ENCODE measurements at places on chromosomes 7 and 10.

DNA sequence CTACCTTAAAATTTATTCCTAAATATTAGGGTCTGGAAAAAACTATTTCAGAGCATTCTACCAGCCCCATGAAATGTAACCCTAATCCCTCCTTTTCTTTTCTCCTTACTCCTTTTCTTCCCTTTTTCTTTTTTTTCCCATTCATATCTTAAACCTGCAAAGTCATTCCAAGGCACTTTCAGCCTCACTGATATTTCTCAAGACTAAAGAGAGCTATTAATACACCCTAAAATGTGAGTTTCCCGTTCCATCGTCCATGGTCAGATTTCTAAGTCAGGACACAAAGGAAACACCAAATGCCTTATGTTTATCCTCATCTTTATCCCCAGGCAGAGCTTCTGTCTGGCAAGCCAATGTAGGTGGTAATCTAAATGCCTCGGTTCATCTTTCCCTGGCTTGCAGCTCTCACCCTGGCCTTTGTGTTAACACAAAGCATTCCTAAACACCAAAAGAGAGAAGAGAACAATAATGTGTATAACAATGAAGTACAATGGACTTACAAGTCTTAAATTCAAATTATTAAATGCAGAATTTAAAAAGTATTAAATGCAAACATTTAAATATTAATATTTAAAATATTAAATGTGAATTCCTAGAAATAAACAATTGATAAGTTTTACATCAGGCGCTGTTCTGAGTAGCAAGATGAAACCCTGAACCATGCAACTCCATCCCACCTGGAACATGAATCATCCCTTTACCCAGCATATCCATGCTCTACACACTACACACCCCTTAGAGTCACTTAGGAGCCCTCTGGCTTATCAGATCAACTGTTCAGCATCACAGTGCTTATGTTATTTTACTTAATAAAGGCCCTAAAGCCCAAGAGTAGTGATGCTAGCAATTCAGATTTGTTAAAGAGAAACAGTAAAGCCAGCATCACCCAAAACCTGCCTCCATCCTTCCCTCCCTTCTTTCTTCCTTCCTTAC, 26.8 kb downstream of the MICU1 start:
- no peak for DNase-seq

DNA sequence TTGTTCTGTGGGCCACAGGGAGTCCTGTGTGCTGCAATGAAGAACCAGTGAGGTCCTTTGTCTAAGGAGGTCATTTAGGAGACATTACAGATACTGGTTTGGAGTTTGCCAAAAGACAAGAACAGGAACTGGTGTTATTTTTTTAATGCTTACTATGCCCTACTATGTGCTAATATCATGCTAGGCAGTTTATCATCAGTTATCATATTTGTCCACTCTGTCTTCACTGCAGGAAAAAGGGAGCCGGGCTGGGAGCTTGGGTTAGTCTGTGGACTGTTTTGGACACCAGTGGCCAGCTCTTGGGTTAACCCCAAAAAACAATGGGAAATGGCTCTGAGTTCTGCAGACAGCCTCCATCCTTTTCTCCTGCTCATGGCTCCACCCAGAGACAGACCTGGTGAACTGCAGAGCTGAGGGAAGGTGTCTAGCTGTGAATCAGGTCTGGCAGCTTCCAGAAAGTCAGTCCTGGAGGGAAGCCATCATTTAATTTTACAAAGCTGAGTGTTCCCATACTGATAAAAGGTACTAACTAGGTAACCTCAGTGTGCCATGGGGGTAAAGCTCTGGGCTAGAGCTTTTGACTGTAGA, 101.2 kb upstream of the ZNF746 start:
- no peak for DNase-seq

DNA sequence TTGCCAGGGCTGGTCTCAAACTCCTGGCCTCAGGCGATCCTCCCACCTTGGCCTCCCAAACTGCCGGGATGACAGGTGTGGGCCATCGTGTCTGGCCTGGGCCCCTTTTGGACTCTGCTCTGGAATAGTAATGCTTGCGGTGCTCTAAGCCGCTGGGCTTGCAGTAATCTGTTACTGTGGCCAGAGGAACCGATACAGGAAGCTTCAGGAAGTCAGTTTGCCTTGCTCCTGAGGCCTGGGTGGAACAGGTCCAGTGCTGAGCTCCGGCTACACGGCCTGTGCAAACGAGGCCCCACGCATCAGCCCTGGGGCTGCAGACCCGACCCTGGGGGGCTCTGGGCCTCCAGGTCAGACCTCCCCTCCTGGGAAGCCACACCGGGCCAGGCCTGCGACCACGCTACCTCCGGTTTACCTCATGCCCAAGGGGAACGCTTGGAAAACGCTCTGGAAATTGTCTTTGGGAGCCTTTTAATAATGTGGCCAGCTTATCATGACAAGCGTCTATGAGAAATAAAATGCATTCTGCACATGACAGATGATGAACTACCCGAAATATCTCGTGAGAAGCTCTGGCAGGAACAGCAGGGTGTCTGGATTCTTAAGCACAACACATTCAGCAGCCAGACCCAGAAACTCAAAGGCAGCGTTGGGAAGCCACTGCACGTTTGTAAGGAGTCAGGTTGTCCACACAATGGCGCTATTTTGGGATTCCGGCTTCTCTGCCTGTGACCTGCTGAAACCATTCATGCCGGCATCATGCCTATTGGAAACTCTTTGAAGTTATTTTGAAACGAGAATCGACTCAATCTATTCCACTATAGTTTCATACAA, 10.1 kb upstream of the ADAP1 start:
- DNase-seq = no peak

DNA sequence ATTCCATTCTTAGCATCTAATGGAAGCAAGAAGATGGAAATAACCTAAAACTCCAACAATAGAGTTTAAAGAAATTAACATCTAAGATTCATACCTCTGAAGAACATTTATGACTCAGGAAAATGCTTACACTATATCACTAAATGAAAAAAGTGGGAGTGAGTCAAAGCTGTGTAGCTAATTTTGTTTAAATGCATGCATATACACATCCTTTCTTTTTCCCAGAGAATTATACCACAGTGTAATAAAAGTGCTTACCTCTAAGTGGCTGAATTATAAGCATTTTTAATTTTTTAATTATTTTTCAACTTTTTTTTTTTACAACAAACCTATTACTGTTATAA, 44.3 kb downstream of the CCDC71L start:
- no peak for DNase-seq

DNA sequence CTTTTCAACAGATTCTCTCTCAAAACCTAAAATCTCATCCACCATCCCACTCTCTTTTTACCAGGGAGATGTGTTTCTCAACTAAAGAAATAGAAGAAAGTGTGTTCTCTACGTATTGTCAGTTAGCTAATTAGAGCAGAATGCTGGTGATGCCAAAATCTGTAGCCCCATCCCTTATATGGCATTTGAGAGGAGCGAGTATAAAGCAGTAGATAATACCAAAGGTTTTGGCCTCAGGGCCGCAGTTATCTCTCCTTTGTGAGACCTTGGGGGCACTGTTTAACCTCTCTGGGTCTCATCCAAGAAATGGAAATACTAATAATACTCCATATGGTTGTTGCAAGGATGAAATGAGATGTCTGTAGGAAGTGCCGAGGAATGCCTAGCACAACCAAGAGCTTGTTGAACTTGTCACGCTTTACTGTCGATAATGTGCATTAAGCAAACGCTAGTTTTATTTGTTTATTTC, 456 bp upstream of the DLD start:
- DNase-seq = no peak

GRCh38 chr7:35820858-35821257, 20.0 kb downstream of the SEPTIN7 start:
- no peak for DNase-seq

- DNase-seq = no peak
These were observed 186.0 kb downstream of the MYOF start for GRCh38 chr10:93296151-93296550.

DNA sequence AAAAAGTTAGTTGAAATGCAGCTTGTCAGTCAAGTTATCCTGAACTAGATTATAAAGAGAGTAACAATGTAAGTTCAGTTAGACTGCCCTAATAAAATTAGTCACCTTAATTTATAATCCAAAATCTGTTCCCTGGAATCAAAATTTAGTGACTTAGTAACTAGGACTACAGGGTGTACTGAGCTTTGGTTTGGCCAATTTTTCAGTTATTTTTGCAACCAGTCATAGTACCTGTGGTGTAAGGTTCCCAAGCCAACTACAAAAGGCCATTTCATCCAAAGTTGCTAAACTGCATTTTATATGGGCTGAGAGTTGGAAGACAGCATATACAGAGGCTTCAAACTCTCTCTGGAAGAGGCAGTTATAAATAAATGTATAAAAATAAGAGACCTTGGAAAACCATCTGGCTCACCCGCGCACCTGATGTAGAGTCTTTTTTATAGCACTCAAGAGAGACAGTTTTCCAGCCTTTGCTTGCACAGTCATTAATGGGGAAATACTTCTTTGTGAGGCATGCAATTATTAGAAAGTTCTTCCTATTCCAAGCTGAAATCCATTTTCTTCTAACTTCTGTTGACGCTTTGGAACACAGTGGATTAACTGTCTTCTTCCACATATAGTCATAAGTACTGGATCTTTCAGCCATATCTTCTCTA, 59.2 kb downstream of the PUS7 start:
- DNase-seq = no peak

GRCh38 chr7:54719974-54720373, 39.0 kb downstream of the SEC61G start:
- DNase-seq = no peak

- DNase-seq = no peak
These were observed 15.4 kb downstream of the TECTB start for GRCh38 chr10:112298581-112298980.

GRCh38 chr10:129605266-129605985, 138.4 kb downstream of the MGMT start:
- no peak for DNase-seq

DNA sequence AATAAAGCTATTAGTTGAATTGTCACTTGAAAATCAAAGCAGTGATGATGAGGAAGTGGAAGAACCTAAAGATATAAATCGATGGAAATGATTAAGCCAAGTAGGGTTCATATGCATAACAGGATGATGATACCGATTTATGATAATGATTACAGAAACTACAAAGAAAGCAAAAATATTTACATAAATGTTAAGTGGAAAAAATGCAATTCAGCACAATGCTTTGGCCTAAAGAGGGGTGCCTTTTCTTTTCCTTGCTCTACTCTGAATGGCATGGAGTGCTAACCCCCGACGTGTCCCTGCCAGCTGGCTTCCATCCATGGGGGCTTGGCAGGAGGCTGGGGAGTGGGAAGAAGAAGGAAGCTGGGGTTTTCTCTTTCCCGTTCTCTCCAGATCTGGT, 240.3 kb downstream of the GATA3 start:
- DNase-seq = no peak

- no peak for DNase-seq
These were observed 5.2 kb upstream of the ZAN start for GRCh38 chr7:100728196-100728595.

- no peak for DNase-seq
These were observed 31.1 kb downstream of the ENKUR start for GRCh38 chr10:24984906-24985305.

DNA sequence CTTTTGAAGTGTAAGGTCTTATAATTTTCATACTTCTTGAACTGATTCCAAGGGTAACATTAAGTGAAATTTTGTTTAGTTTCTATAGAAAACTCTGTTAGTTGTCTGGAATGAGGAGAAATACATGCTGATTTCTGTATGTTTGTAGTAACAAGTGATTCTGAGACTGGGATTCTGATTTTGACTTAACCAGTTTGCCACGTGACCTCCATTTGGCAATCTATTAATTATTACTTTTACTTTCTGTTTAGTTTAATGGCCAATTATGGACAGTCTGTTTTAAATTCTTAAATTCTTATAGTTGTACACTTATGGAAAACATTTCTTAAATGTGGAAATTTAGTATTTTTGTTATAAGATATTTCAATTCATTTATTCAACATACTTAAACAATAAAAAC, 163.1 kb downstream of the ADK start:
- no peak for DNase-seq

DNA sequence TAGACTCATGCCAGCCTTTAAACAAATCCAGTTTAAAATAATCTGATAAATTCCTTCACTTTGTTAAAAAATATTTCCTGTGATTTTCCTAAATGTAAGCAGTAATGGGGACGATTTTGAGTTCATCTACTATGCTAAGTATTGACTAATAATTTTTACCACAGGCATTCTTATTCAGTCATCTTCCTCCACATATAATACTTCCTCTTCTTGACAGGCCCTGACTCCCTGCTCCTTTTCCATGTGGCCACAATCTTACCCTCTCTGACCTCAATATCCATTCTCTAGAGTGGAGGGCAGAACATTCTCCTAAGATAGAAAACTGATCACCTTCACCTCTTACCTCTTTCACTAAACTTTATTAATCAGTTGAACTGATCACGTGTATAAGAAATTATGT, 7.8 kb downstream of the DNAJC2 start:
- DNase-seq = no peak

GRCh38 chr7:135690566-135690965, 28.3 kb downstream of the STMP1 start:
- no peak for DNase-seq

DNA sequence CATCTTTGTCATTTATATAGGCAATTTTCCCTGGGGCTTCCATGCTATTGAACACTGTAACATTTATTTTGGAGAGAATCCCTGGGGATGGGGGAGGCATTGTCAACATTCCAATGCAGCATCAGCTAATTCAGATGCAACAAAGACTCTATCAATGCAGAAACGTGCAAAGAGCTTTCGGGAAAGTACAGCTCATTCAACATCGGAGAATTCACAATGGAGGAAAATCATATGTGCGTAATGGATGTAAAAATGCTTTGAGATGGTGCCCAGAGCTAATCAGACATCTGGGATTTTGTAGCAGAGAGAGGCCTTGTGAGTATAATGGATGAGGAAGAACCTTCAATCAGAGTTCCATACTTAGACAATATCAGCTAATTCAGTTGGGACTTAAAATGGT, 28.3 kb upstream of the FIS1 start:
- DNase-seq = no peak

DNA sequence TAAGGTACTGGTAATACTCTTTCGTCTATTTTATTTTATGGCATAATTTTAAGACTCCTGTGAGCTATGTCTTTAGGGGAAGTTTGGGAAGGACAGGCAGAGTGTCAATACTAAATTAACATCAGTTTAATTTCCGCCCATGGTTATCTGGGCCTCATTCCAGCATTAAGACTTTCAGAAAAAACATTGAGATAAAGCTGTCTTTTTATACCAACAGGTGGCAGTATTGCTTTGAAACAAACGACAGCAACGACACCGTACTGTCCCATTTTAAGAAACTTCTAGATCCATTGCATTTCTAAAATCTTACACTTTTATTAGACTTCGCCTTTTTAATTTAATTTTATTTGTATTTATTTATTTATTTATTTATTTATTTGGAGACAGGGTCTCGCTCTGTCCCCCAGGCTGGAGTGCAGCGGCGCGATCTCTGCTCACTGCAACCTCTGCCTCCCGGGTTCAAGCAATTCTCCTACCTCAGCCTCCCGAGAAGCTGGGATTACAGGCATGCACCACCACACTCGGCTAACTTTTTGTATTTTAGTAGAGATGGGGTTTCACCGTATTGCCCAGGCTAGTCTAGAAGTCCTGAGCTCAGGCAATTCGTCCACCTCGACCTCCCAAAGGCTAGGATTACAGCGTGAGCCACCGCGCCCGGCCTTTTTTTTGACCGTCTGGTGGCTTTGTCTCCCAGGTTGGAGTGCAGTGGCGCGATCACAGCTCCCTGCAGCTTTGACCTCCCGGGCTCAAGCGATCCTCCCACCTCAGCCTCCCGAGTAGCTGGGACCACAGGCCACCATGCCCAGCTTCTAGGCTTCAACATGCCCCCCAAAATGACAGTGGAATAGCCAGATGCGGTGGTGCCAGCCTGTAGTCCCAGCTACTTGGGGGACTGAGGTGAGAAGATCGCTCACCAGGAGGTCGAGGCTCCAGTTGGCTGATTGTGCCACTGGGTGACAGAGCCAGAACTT, 78.7 kb upstream of the C1GALT1 start:
- DNase-seq = no peak
